ENCODE measurements at places on chromosomes 12 and 14.

DNA sequence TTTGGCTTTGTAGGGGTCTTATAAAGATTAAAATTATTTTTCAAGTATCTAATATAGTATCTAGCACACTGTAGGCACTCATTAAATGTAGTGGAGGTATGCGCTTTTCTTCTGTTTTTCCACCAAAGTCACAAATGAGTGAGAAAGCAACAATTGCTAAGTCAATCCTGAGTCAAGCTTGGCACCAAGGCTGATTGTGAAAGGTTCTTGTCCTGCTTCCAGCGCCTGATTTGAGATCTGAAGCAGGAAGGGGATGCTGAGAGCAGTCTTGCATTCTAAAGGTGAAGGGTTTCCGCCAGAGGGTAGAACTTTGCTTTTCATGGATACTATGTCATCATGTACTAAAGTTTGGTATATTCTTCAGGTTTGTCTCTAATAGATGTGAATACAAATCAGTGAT is 64.9 kb upstream of the DAAM1 start:
- no peak for DNase-seq

DNA sequence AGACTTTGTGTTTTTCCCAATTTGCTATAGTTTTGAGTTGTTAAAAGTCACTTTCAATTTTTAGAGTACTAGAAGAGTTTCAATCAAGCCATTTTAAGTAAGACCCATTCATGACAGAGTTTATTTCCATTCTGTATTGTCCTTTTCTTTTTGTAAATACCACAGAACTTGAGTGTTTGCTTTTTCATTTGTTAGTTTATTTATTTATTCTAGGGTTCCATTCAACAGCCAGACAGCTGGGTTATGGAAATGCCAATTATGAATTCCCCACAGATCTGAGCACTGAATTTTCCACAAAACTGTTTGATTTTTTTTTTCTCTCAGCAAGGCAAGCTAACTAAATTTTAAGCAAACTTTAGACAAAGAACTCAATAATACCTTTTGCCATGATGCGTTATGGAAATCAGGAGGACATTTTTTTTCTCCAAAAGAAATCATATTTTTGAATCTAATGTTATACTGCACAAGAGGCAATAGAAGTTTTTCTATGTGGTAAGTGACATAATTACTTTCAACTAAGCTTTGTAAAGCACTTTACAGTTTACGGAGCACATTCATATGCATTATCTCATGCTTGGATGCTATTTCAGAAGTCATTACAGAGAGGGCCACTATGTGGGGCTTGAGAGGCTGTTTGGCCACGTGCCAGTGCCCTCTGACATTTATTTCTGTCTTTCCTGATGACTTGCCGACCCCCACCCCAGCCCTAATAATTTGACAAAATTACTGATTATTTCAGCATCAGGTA is 181.5 kb downstream of the VRK1 start:
- DNase-seq: no peak

DNA sequence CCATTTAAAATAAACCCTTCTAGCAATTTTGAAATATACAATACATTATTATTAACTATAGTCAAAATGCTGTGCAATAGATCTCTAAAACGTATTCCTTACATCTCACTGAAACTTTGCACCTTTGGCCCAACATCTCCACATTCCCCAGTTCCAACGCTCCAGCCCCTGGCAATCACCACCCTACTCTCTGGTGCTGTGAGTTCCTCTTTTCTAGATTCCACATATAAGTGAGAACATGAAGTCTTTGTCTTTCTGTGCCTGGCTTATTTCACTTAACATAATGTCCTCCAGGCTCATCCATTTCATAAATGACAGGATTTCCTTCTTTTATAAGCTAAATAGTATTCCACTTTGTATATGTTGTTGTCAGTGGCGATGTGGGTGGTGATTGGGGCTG is 194.7 kb upstream of the RTL1 start:
- DNase-seq: no peak

DNA sequence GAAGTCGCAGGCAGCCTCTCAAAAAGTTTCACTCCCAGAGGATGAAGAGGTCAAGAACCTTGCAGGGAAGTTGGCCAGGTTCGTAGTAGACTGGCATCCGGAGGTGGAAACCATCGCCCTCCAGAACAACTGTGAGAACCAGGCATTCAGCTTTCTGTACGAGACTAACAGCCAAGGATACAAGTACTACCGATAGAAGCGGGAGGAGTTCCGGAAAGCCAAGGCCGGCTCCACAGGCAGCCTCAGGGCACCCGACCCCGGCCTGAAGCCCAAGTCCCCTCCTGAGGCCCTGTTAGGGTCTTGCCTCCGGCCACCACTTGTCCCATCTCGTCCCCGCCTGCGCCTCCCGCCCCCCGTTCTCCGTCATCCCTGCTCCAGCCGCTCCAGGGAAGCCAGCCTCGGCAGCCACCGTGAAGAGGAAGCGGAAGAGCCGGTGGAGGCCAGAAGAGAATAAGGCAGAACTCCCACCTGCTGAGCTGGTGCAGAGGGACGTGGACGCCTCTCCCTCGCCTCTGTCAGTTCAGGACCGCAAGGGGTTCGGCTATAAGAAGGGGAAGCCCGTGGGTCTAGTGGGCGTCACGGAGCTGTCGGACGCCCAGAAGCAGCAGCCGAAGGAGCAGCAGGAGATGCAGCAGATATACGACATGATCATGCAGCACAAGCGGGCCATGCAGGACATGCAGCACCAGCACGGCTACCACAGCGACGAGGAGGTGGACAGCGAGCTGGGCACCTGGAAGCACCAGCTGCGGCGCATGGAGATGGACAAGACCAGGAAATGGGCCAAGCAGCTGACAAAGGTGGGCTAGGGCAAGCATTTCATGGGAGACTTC is 366.8 kb upstream of the ATXN7L3B start:
- DNase-seq: no peak

- DNase-seq: no peak
Observed at GRCh38 chr12:99068993-99069747, 424.1 kb downstream of the APAF1 start.

DNA sequence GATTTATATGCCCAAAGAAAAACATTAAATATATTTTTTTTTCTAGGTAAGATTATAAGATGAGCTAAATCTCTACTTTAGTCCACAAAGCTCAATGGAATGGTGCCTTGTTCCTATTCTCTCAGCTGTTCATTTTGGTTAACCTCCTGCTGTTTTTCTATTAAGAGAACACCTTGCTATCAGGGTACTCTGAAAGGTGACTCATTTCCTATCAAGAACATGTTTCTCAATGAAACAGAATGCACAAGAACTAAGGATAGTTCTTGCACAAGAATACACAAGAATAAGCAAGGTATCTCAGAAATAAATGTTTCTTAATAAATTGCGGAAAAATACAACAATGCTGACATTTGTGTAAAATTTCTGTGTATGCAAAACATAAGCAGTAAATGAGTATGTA is 14.1 kb downstream of the ABCD2 start:
- DNase-seq: no peak

DNA sequence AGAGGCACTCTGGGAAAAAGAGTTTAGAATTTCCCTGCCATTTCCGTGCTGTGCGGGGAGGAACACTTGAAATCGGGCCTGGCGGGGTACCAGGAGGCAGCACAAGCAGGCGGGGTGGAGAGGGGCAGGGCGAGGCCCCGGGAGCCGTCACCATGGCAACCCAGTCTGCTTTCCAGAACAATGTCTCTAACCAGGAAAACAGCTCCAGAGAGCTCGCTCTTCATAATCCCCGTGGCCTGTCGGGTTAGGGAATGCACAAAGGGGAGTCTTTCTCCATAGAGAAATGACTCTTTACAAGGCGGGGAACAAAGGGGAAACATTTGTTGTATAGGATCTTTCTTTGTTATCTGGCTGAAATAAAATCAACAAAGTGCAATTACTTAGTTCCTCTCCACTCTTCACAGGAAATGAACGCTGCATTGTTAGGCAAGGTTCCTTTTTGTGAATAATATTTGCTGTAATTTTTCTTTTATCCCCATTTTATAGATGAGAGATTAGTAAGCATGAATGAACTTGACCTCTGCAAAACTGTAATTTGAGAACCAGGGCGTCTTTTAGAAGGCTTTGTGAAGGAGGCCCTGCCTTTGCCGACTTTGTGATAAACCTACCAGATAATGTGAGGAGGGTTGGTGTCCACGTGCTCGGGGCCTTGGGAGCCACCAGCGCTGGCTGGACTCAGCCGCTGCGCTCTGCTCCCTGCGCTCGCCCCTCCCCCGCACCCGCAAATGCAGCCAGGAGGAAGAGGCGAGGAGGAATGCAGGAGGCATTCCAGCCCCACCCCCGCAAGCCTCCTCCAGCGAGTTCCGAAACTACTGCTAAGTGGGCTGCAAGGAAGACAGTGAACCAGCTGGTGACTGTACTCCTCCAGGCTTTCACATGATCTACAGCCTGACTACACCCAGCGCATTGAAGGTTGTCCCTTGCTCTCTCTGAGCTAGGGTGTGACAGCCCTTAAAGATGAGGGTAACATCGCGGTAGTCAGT is 105.2 kb upstream of the ATF7IP start:
- DNase-seq: peak; percentile 90

DNA sequence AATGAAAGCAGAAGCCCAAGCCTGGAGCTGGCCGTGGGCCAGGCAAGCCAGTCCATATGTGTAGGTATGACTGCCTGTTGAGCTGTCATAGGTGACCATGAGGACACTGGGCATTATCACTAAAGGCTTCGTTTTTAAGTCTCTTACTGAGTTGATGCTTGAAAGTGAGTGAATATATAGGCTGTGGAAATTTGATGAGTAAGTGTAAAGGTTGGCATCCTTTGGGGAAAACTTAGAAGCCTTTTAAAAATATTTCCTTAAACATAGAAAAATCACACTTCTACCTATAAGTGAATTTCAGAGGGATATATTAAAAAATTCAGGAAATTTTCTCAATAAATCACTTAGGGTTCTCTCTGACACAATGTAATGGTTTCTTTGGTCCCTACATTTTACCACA is 396.5 kb downstream of the FOXG1 start:
- DNase-seq: no peak

DNA sequence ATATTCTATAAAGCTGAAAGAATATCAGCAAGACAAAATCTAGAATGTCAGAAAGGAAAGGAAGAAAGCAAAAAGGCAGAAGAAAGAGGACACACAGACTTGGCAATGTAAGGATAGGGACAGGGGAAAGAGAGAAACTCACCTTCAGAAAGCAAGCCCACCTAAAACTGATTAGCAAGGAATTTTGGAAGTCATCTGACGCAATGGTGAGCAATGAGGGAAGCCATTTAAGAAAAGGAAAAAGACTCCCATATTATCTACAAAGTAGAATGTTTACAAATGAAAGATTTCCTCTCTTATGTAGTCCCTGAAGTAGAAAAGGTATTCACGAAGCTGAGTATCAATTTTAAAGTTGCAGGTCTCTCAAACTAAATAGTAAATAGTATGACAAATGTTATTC is 35.2 kb upstream of the FOXG1 start:
- no peak for DNase-seq

GRCh38 chr12:102682366-102683289 is 202.3 kb upstream of the IGF1 start:
- DNase-seq: no peak

DNA sequence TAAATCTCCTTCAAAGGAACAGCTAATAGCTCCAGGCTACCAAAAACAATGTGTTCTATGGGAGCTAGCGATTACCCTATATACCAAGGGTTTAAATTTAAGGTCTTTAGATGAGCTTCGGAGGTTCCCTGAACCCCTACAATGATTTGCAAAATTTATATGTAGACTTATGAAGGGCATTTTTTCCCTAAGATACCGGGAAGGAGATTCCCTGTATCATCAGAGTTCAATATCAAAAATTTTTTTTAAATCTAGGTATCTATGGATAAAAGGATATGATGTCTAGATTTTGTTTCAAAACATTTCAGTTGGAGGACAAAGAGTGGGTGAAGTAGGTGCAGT is 17.9 kb upstream of the COL2A1 start:
- DNase-seq: no peak

DNA sequence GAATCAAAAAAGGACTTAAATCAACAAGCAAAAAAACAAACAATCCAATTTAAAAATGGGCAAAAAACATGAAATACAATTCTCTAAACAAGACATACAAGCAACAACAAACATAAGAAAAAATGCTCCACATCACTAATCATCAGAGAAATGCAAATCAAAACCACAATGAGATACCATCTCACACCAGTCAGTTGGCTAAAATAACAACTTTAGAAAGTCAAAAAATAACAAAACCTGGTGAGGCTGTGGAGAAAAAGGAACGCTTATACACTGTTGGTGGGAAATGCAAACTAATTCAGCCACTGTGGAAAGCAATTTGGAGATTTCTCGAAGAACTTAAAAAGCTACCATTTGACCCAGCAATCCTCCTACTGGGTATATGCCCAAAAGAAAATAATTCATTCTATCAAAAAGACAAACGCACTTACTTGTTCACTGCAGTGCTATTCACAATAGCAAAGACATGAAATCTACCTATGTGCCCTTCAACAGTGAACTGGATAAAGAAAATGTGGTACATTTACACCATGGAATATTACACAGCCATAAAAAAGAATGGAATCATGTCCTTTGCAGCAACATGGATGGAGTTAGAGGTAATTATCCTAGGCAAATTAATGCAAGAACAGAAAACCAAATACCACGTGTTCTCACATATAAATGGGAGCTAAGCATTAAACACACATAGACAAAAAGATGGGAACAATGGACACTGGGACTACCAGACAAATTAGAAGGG is 26.9 kb downstream of the PRKD1 start:
- no peak for DNase-seq

- peak; percentile 78 for DNase-seq
Observed at GRCh38 chr12:43285159-43285598, 266.8 kb downstream of the ADAMTS20 start.

GRCh38 chr12:27297566-27297965 is 35.1 kb upstream of the BMAL2 start:
- no peak for DNase-seq

GRCh38 chr14:84442521-84442920 is 1087.4 kb upstream of the FLRT2 start:
- DNase-seq: no peak

GRCh38 chr14:20417250-20418186 is 4.2 kb upstream of the TEP1 start:
- DNase-seq: no peak

GRCh38 chr12:7994731-7995205 is 37.7 kb upstream of the FOXJ2 start:
- peak; percentile 96 for DNase-seq

GRCh38 chr14:32259368-32260013 is 56.4 kb upstream of the RNU6-8 start:
- DNase-seq: no peak

GRCh38 chr12:24982250-24982649 is 33.3 kb upstream of the BCAT1 start:
- DNase-seq: no peak
